ENCODE measurements at places on chromosomes 3 and 15.
A peak's percentile ranks its signal among the peaks of the same experiment; 100 is the strongest.

GRCh38 chr3:17111586-17111985 lies 226.8 kb downstream of the PLCL2 start:
- DNase-seq: no peak
- no peak overlapping the region for H3K4me3 ChIP-seq
- H3K36me3 ChIP-seq: no peaks in the 10 kb centered on the region
- no peaks in the 10 kb centered on the region for H3K27me3 ChIP-seq

- no peak for DNase-seq
- no peak overlapping the region for H3K27ac ChIP-seq
- H3K27me3 ChIP-seq: no peaks in the 10 kb centered on the region
- peaks cover 31% of the 10 kb centered on the region for H3K4me1 ChIP-seq
- H3K36me3 ChIP-seq: peaks cover 7% of the 10 kb centered on the region
These were observed 2.6 kb upstream of the VPS39 start for GRCh38 chr15:42210696-42211095.

DNA sequence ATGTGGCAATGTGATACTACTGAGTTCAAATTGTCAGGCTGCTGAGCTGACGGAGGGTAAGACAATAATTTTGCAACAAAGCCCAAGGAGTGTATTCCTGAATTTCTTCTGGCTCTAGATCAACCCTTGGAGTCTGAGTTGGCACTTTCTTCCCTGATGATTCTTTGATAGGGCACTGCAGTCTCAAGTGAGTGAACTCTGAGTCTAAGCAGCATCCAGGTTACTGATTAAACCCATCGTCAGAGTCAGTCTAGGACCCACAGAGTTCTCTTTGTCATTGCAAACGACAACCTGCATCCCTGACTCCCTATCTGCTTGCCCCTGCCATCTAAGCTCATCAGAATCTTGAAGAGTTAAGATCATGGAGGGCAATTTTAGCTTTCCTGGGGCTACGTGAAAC lies 58.6 kb downstream of the MME start:
- H3K27ac ChIP-seq: no peak overlapping the region
- no peaks in the 10 kb centered on the region for H3K36me3 ChIP-seq
- no peak overlapping the region for H3K4me3 ChIP-seq
- no peak for DNase-seq
- H3K4me1 ChIP-seq: no peaks in the 10 kb centered on the region

- peaks cover 6% of the 10 kb centered on the region for H3K4me1 ChIP-seq
- no peak for DNase-seq
- no peaks in the 10 kb centered on the region for H3K27me3 ChIP-seq
These were observed 55.0 kb downstream of the UBE2E2 start for GRCh38 chr3:23258110-23258509.

GRCh38 chr3:179234199-179234598 lies 16.7 kb downstream of the KCNMB3 start:
- H3K27ac ChIP-seq: no peak overlapping the region
- H3K4me3 ChIP-seq: no peak overlapping the region
- DNase-seq: no peak
- peaks cover 6% of the 10 kb centered on the region for H3K4me1 ChIP-seq
- peaks cover 6% of the 10 kb centered on the region for H3K36me3 ChIP-seq

DNA sequence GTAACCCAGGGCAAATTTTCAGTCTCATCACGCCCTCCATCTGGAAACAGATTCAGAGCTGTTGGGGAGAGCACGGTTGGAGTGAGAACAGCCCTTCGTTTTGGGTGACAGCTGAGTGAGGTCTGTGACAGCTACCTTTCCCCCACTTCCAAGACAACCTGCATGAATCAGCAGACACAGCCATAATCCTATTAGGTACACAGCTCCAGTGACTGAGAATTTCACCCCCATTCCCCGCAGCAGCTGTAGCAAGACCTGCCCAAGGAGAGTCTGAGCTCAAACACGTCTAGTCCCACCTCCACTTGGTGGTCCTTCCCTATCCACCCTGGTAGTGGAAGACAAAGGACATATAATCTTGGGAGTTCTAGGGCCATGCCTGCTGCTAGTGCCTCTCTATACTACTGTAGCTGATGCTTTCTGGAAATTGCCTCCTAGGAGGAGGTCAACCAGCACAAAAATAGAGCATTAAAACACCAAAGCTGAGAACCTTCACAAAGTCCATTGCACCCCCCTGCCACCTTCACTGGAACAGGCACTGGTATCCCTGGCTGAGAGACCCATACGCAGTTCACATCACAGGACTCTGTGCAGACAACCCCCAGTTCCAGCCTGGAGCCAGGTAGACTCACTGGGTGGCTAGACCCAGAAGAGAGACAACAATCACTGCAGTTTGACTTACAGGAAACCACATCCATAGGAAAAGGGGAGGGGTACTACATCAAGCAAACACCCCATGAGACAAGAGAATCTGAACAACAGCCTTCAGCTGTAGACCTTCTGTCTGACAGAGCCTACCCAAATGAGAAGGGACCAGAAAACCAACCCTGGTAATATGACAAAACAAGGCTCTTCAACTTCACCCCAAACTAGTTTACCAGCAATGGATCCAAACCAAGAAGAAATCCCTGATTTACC lies 448.6 kb upstream of the CBLB start:
- no peaks in the 10 kb centered on the region for H3K36me3 ChIP-seq
- no peaks in the 10 kb centered on the region for H3K27me3 ChIP-seq
- peaks cover 9% of the 10 kb centered on the region for H3K4me1 ChIP-seq
- H3K4me3 ChIP-seq: no peak overlapping the region
- peak overlapping the region; percentile 4 for H3K27ac ChIP-seq
- DNase-seq: no peak

GRCh38 chr15:45799508-45799907 lies 164.7 kb downstream of the SQOR start:
- H3K27ac ChIP-seq: no peak overlapping the region
- no peak for DNase-seq
- H3K4me3 ChIP-seq: no peak overlapping the region
- no peaks in the 10 kb centered on the region for H3K36me3 ChIP-seq

DNA sequence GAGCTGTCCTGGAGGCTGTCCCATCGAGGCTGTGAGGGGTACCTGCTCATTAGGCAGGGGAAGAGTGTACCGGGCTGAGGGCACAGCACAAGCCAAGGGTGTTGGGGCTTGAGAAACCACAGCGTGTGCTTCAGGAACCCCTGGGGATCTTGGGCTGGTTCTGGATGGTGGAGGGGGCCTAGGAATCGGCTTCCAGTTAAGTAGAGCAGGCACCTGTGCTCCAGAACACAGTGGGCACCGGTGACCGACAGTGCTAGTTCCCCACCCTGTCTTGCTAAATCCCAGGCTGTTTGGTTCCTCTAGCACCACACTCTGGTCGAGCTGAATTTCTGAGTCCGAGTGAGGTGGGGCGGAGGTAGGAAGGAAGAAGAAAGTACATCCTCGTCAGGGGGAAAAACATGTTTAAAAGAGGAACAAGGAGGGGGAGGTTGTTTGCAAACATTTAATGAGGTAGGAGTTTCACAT lies 29.1 kb downstream of the SLC6A6 start:
- peaks cover 73% of the 10 kb centered on the region for H3K4me1 ChIP-seq
- no peaks in the 10 kb centered on the region for H3K36me3 ChIP-seq
- DNase-seq: no peak
- H3K4me3 ChIP-seq: peak overlapping the region; percentile 88
- peak overlapping the region; percentile 100 for H3K27ac ChIP-seq

GRCh38 chr3:49791571-49791970 lies 5.2 kb upstream of the IP6K1 start:
- H3K27me3 ChIP-seq: peaks cover 5% of the 10 kb centered on the region
- no peaks in the 10 kb centered on the region for H3K36me3 ChIP-seq
- no peak for DNase-seq
- peaks cover 11% of the 10 kb centered on the region for H3K4me1 ChIP-seq

- no peak overlapping the region for H3K27ac ChIP-seq
- DNase-seq: no peak
These were observed 70.7 kb downstream of the TTBK2 start for GRCh38 chr15:42849836-42850235.

DNA sequence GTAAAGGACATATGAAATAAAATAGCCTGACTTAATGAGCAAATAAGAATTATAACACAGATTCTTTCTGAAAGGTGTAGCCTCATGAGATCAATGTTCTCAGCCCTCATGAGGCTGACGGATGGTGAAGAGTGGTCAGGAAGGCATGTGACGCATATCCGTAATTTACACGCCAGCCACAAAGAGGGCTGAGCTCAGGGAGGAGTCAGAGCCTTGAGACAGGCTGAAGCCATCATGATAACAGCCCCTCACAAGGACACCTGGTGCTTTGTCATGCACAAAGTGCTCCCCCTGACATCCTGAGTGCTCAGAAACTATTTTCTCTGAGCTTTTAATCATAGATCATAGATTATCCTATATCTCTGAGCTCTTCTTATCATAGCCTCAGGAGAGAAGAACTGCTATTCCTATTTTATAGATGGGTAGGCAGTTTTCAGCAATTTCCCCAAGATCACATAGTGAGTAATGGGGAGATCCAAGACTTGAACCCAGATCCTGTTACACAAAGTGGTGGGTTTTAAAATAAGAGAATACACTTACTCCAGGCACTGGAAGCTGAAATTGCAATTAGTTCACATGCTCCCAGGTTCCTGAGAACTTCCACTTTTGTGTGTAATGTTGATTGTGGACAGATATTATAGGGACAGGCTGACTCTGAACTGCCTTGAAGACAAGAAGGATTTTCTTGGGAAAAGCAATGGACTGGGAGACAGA lies 267.1 kb downstream of the RPLP1 start:
- peak overlapping the region; percentile 94 for H3K27ac ChIP-seq
- peaks cover 55% of the 10 kb centered on the region for H3K4me1 ChIP-seq
- peak; percentile 44 for DNase-seq
- H3K27me3 ChIP-seq: no peaks in the 10 kb centered on the region

GRCh38 chr15:49883121-49883520 lies 235.9 kb downstream of the ATP8B4 start:
- H3K27ac ChIP-seq: no peak overlapping the region
- H3K4me3 ChIP-seq: no peak overlapping the region
- peaks cover 3% of the 10 kb centered on the region for H3K4me1 ChIP-seq
- peaks cover 2% of the 10 kb centered on the region for H3K36me3 ChIP-seq
- H3K27me3 ChIP-seq: no peaks in the 10 kb centered on the region
- DNase-seq: no peak

DNA sequence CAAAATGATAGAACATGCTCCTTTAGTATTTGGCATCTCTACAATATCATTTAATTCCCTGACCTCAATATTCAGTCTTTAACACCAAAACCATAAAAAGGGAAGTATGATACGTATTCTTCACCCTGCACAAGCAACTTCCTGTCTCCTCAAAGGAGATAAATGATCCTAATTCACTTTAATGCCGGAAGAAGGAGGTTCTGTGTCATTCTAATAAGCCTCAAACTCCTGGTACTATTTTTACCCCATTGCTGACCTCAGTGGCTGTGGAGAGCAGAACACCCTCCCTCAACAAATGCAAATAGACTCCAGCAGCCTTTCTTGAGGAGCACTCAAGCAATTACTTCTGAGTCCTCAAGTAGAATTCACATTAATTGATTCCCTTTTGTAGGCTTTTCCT lies 173.3 kb downstream of the TMEM108 start:
- no peak for DNase-seq
- H3K4me3 ChIP-seq: no peak overlapping the region
- no peaks in the 10 kb centered on the region for H3K4me1 ChIP-seq
- no peaks in the 10 kb centered on the region for H3K36me3 ChIP-seq
- H3K27ac ChIP-seq: no peak overlapping the region
- peaks cover 10% of the 10 kb centered on the region for H3K27me3 ChIP-seq

GRCh38 chr3:13463618-13464400 lies 16.3 kb upstream of the HDAC11 start:
- no peak overlapping the region for H3K27ac ChIP-seq
- no peak overlapping the region for H3K4me3 ChIP-seq
- H3K27me3 ChIP-seq: peaks cover 35% of the 10 kb centered on the region
- H3K4me1 ChIP-seq: peaks cover 6% of the 10 kb centered on the region
- H3K36me3 ChIP-seq: no peaks in the 10 kb centered on the region

DNA sequence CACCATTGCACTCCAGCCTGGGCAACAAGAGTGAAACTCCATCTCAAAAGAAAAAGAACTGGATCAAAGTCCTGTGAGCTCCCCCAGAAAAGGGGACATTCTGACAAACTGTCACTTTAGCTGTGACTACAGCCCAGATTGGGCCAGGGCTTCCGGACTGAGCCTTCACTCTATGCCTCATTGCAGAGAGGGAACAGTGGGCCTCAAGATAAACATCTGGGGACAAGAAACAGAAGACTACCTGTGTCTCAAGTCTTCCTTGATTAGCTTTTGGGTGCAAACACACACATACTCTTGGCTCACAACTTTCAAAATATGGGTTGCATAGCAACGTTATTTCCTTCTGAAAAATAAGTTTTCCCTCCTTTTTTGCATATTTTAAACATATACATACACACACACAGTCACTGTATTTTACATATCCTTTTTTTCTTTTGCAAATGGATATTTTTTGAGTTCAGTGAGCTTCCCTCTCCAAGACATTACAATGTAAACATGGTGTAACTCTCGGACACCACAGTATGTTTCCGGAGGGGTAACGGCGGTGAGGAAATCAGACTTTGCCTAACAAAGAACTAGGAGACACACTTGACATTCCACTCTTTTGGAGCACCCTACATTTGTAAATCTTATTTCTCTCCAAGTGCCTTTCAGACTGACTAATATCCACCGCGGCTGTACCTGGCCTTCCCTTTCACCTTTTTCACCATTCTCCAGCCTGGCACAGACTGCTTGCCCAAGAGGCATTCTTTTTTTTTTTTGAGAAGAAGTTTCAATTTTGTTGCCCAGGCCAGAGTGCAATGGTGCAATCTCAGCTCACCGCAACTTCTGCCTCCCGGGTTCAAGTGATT lies 3.5 kb downstream of the TKT start:
- H3K27ac ChIP-seq: peak overlapping the region; percentile 41
- H3K27me3 ChIP-seq: no peaks in the 10 kb centered on the region
- peaks cover 39% of the 10 kb centered on the region for H3K4me1 ChIP-seq
- DNase-seq: no peak
- no peaks in the 10 kb centered on the region for H3K36me3 ChIP-seq

GRCh38 chr3:73448761-73449301 lies 175.9 kb downstream of the PDZRN3 start:
- no peak overlapping the region for H3K4me3 ChIP-seq
- H3K27ac ChIP-seq: no peak overlapping the region
- no peak for DNase-seq
- no peaks in the 10 kb centered on the region for H3K4me1 ChIP-seq
- H3K36me3 ChIP-seq: no peaks in the 10 kb centered on the region

GRCh38 chr3:114178770-114179368 lies at the start of gene DRD3:
TSS of gene DRD3 (minus strand) at chr3:114179052. CDS start at chr3:114171992, 7,060 bp downstream.
- H3K27ac ChIP-seq: no peak within 1 kb of the TSS
- no peak within 1 kb of the TSS for H3K4me3 ChIP-seq
- H3K36me3 ChIP-seq: no peaks in the 10 kb centered on the region
- DNase-seq: no peak
- H3K4me1 ChIP-seq: peaks cover 4% of the 10 kb centered on the region
- peaks cover 19% of the 10 kb centered on the region for H3K27me3 ChIP-seq

- H3K4me1 ChIP-seq: peaks cover 33% of the 10 kb centered on the region
- peak overlapping the region; percentile 96 for H3K27ac ChIP-seq
- no peaks in the 10 kb centered on the region for H3K27me3 ChIP-seq
- peak overlapping the region; percentile 99 for H3K4me3 ChIP-seq
These were observed 1.1 kb upstream of the EIF2B5 start for GRCh38 chr3:184133840-184134745.
